ENCODE measurements at places on chromosomes 16 and 17. TPM values are rescaled to one million over a fixed set of nuclear protein-coding genes. Genes with fewer than 3 reads are reported as not detected.

NUDT21 gene
- 142 TPM for total RNA-seq

TUFM gene
- 158 TPM for total RNA-seq

TBC1D3K gene
- not detected for total RNA-seq

LRRC37A2 gene
- 22.4 TPM for total RNA-seq

MFAP4 gene
- 2.5 TPM for total RNA-seq

ATXN7L3 gene
- 135 TPM for total RNA-seq

ABCA10 gene
- 0.44 TPM for total RNA-seq

DNA sequence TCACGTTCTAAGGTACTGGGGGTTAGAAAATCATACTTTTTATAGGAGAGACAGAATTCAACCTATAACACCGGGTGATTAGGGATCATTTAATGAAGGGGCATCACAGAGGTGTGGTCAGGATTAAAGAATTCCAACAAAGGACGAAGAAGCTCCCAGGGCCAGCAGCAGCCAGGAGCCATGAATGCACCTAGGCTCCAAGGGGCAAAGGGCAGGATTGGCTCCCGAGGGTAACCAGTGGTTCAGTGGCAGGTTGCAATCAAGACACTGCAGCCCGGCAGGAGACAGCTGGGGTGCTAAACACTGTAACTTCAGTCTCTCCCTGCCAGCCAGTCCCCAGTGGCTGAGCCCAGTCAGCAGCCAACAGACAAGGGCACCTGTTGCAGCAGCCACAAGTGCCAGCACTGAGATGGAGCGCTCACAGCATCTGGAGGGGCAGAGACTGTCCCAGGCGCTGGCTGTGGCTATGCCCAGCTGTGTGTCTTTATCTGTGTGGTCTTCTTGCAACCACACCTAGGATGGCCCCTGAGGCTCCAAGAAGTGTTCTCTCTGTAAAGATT is 23.9 kb downstream of the DHRS7C start:
- no peaks in the 10 kb centered on the region for H3K4me1 ChIP-seq
- no peak overlapping the region for H3K4me3 ChIP-seq
- H3K27ac ChIP-seq = no peak overlapping the region
- no peaks in the 10 kb centered on the region for H3K36me3 ChIP-seq
- H3K27me3 ChIP-seq = peaks cover 19% of the 10 kb centered on the region
- no peak for DNase-seq

DNA sequence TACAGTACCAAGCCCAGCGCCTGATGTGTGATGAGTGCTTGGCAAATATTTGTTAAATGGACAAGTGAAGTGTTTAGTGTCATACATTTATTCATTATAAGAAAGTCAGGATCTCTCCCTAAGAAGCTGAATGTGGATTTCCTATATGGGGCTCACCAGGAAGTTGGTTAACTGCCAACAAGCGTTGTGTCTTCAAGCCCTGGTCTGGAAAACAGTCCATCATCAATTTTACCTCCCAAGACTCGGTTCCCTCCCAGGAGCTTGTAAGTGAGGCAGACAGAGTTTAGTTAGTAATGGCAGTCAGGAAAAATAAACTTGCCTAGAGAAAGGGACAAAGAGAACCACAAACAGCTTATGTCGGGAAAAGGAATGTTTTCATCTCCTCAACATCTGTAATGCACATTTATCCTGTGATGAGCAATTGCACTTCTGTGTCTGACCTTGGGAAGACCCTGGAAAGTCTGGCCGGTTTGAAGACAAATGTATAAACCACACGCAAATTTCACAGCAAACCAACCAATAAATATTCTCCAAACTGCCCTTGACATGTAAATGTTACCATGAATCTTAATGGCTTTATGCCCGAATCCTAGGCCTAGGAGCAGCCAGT is 28.3 kb downstream of the C16orf95 start:
- H3K27me3 ChIP-seq = peaks cover 6% of the 10 kb centered on the region
- no peak overlapping the region for H3K4me3 ChIP-seq

DNA sequence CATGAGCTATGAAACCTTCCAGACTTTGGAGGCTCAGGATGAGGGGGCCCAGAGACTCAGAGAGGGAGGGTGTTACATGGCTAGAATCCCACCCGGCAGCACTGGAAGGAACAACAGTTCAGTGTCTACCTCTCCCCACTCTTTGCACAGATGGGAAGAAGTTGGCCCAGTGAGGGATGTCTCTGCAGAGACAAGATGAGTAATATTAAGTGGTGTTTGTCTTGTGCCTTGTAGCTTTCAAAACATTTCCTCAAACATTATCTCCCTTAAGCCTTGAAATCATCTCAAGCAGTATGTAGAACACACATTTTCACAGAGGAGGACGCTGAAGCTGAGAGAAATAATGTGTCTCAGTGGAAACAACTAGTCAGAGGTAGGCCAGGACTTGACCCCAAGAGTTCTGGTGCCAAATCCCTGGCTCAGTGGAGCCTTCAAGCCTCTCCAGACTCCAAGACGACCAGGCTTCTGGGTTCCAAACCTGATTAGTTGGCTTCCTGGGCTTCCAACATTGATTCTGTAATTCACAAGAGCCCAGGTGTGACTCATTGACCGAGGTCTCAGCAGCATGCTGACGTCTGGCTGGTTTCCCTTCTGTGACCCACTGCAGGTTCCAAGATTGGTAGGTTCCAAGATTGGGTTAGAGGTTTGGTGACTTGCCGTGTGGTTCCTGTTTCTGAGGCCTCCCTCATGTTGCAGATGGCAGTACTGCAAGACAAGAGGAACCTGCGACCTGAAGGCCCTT is 7.4 kb downstream of the RNF112 start:
- H3K27ac ChIP-seq = no peak overlapping the region
- no peaks in the 10 kb centered on the region for H3K4me1 ChIP-seq
- H3K4me3 ChIP-seq = no peak overlapping the region
- no peaks in the 10 kb centered on the region for H3K27me3 ChIP-seq
- no peak for DNase-seq

GRCh38 chr16:89574681-89575246 is 794 bp upstream of the CPNE7 start:
- peak; percentile 52 for DNase-seq
- H3K27ac ChIP-seq = no peak overlapping the region
- H3K4me3 ChIP-seq = no peak overlapping the region
- H3K27me3 ChIP-seq = peaks cover 54% of the 10 kb centered on the region

- H3K36me3 ChIP-seq = peaks cover 12% of the 10 kb centered on the region
- H3K27ac ChIP-seq = no peak overlapping the region
- H3K4me1 ChIP-seq = no peaks in the 10 kb centered on the region
- no peak for DNase-seq
- no peaks in the 10 kb centered on the region for H3K27me3 ChIP-seq
Measured at GRCh38 chr17:77502626-77503292, 362.0 kb downstream of the SEC14L1 start.

GRCh38 chr17:51674579-51675255 is 414.4 kb downstream of the UTP18 start:
- no peaks in the 10 kb centered on the region for H3K36me3 ChIP-seq
- DNase-seq = no peak
- no peak overlapping the region for H3K27ac ChIP-seq

- DNase-seq = no peak
- H3K4me3 ChIP-seq = no peak overlapping the region
- H3K36me3 ChIP-seq = no peaks in the 10 kb centered on the region
- no peak overlapping the region for H3K27ac ChIP-seq
Measured at GRCh38 chr16:15928261-15929104, 20.9 kb upstream of the ABCC1 start.

- H3K27me3 ChIP-seq = no peaks in the 10 kb centered on the region
- no peak overlapping the region for H3K27ac ChIP-seq
- H3K36me3 ChIP-seq = no peaks in the 10 kb centered on the region
- H3K4me1 ChIP-seq = no peaks in the 10 kb centered on the region
Measured at GRCh38 chr16:12988071-12988470, 86.7 kb downstream of the SHISA9 start.

GRCh38 chr17:8758137-8758596 is at the start of gene SPDYE4:
Gene SPDYE4, minus strand, starts transcription at chr17:8758546. Its CDS starts 164 bp downstream, at chr17:8758382.
- H3K27ac ChIP-seq = peak within 1 kb of the TSS; percentile 46
- H3K36me3 ChIP-seq = no peaks in the 10 kb centered on the region
- no peak for DNase-seq
- no peak within 1 kb of the TSS for H3K4me3 ChIP-seq
- no peaks in the 10 kb centered on the region for H3K4me1 ChIP-seq

DNA sequence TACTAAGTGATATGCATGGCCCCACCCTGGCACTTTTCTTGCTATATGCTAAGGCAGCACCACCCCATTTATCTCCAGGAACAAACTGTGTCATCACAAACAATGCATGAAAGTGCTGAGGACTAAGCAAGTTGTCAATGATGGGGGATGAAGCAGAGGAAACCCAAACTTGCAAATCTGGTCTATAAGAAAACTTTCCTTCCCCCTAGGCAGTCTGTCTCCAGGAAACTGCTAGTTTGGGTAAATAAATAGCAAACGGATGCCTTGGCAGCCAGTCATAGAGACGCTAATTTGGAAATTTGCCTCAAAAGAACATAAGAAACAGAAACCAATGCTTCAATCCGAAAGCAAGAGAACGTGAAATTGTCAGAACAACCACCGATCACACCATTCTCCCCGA is 5.6 kb upstream of the HSBP1 start:
- H3K36me3 ChIP-seq = no peaks in the 10 kb centered on the region
- H3K27me3 ChIP-seq = peaks cover 8% of the 10 kb centered on the region
- H3K4me1 ChIP-seq = peaks cover 8% of the 10 kb centered on the region
- no peak overlapping the region for H3K27ac ChIP-seq
- H3K4me3 ChIP-seq = no peak overlapping the region

DNA sequence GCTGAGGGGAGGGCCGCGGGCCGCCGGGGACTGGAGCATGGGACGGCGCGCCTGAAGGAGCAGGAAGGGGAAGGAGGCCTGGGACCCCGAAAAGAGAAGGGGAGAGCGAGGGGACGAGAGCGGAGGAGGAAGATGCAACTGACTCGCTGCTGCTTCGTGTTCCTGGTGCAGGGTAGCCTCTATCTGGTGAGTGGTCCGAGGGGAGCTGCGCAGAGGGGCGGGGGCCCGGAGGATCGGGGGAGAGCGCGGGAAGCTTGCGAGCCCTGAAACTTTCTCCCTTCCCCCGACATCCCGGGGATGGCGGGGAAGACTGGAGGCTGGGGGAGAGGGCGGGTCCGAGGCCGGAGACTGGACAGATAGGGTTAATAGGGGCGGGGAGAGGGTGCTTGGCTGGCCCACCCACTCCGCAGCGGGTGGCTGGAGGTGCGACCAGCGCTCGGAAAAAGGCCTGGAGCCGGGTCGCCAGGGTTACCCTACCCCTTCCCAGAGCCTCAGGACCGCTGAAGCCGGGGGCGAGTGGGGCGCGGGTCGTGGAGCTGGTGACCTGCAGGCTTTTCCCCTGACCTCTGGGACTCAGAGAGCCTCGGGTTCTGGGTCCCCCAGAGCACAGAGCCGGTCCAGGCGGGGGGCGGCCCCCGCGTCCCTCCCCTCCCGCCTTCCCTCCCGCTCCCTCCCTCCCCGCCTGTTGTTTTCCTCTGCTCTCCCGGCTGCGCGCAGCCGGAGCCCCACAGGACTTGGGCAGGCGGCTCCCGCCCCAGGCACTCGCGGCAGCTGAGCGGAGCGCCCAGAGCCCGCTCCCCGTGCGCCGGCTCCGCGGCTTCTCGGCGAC is 631 bp downstream of the NXPH3 start:
- H3K4me1 ChIP-seq = peaks cover 4% of the 10 kb centered on the region
- no peak for DNase-seq
- H3K27ac ChIP-seq = no peak overlapping the region
- H3K27me3 ChIP-seq = peaks cover 66% of the 10 kb centered on the region
- H3K36me3 ChIP-seq = no peaks in the 10 kb centered on the region
- peak overlapping the region; percentile 74 for H3K4me3 ChIP-seq

- H3K27ac ChIP-seq = no peak overlapping the region
- H3K4me3 ChIP-seq = peak overlapping the region; percentile 50
- H3K4me1 ChIP-seq = peaks cover 45% of the 10 kb centered on the region
- DNase-seq = no peak
Measured at GRCh38 chr17:81390873-81391255, 4.4 kb upstream of the BAHCC1 start.

DNA sequence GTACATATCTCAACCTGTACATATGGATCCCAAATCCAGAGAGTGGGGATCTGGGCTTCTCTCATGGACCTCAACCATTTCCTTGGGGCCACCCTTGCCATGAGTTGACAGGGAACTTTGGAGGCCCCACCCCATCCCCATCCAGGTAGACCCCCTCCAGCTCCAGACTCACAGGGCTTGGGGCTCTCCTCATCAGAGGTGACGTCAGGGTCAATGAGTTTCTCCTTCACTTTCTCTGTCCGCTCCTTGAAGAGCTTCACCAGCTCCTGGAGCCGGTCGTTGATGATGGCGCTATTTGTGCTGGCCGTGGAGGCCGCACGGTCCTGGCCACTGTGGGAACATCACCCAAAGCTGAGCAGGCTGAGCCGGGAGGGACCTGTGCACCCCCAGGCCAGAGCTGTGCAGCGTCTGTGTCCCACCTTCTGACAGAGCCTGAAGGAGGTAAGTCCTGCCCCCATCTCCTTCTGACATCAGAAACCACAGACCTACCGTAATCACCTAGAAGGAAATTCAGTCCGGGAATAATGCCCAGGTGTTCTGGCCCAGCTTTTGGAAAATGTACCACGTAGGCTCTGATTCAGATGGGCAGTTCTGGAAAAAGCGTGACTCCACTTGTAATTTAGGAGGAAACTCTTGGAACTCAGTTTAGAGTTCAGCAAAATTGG is 50.6 kb downstream of the CNGB1 start:
- H3K36me3 ChIP-seq = no peaks in the 10 kb centered on the region
- DNase-seq = no peak
- no peaks in the 10 kb centered on the region for H3K4me1 ChIP-seq
- H3K27me3 ChIP-seq = peaks cover 12% of the 10 kb centered on the region
- no peak overlapping the region for H3K4me3 ChIP-seq
- H3K27ac ChIP-seq = no peak overlapping the region

DNA sequence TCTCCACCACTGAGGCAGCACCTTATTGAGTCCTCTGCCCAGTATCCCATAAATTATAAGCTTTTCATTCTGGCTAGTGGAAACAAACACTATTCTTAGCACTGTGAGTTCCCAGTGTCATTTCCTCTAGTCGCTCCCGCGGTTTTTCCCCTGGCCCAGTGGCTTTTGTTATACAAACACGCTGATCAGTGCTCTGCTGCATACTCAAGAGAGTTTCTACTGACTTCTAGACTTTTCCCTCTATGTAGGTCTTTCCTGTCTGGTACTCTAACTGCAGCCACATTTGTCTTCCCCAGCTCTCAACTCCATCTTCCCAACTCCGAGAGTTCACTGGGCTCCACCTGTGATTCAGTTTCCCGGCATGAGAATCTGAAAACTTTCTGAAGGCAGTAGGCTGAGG is 556.6 kb upstream of the SALL1 start:
- no peak for DNase-seq
- peaks cover 13% of the 10 kb centered on the region for H3K27me3 ChIP-seq
- H3K4me3 ChIP-seq = no peak overlapping the region
- H3K36me3 ChIP-seq = peaks cover 6% of the 10 kb centered on the region
- H3K4me1 ChIP-seq = peaks cover 3% of the 10 kb centered on the region

- DNase-seq = no peak
- no peak overlapping the region for H3K4me3 ChIP-seq
- H3K4me1 ChIP-seq = peaks cover 23% of the 10 kb centered on the region
- no peaks in the 10 kb centered on the region for H3K27me3 ChIP-seq
Measured at GRCh38 chr17:31570951-31571892, 179.7 kb downstream of the RAB11FIP4 start.

Data from progenitor cell of endocrine pancreas (in vitro differentiated cells).